ENCODE measurements at places on chromosomes 1 and 21.

DNA sequence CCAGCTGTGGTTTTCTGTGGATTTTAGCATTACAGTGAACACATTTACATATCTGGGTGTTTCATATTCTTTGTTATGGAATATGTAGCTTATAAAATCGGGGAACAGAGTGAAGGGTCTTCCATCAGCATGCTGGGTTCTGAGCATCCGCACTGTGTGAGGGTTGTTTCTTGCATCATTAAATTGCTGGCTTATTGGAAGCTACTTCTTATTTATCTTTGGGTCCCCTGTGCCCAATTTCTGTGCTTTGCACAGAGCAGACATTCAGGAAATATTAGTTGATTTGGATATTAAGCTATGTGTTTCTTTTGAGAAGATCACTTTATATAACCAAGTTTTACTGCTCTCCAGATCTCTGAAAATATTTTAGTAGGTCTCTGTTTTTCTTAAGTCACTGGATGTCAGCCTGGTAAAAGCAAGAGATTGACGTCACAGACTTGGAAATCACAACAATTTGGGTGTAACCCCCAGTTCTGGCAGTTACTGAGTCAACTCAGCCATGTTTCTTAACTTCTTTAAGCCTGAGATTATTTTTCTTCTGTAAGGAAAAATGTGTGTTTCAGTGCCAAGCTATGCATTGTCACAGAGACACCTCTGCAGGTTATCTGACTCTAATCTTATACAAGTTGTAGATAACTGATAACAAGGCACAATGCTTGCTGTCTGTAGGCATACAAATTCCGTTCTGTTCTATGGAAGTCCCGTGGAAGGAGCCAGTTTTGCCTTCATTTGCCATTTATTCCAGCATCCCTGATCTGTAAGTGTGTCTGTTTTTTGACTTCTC is 258.3 kb upstream of the KAZN start:
- DNase-seq, result no peak

- DNase-seq, result no peak
These were observed 63.3 kb downstream of the DHRS3 start for GRCh38 chr1:12554521-12555305.

DNA sequence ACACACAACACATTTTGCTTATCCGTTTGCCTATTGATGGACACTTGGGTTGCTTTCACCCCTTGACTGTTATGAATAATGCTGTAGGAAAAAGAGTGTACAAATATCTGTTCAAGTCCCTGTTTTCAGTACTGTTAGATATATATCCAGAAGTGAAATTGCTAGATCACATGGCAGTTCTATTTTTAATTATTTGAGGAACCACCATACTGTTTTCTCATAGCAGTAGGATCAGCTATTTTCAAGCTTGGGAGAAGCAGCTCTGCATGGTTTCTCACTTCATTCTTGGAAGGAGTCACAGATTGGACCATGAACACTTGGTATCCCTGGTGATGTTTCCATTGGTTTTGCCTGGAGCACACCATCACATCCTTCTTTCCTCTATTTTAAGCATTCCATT is 114.4 kb upstream of the ZP4 start:
- DNase-seq, result no peak

- DNase-seq, result no peak
These were observed 183.3 kb downstream of the AJAP1 start for GRCh38 chr1:4837752-4838151.

DNA sequence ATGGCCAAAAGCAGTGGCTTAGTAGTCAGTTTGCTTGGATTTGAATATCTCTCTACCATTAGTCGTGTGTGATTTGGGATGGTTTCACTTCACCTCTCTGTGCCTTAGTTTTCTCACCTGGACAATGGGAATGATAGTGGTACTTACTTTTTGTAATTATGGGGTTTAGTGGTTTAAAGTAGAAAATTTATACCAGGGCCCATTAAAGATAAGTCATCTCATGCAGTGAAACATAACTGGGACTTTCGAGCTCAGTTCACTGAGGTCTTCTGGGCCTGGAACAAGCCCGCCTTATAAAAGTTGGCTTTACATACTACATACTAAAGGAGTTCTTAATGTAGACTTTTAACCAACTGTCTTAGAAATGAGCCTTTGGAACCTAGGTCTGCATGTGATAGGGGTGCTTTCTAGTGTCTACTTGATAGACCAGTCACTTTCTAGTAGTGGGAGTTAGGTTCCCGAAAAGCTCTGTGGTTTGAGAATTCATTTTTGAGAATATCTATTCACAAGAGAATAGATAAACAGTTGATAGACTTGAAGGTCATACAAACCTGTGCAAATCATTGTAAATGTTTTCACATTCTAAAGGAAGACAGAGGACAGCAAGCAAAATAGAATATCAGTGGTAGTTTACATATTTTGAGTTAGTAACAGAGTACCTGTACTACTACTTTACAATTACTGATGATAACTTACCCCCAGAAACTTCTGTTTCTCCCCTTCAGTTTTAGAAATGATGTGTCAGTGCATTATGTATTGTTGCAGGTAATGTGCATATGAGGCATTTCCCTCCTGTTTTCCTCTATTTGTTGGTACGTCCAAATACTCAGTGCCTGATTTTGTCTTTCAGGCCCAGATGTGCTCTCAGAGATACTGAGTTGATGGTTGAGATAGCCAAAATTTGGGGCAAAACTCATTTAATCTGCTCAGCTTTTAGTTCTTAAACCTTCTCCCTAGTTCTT is 48.0 kb downstream of the DYRK1A start:
- no peak for DNase-seq

GRCh38 chr1:57916041-57916440 is 492.2 kb upstream of the DAB1 start:
- no peak for DNase-seq

DNA sequence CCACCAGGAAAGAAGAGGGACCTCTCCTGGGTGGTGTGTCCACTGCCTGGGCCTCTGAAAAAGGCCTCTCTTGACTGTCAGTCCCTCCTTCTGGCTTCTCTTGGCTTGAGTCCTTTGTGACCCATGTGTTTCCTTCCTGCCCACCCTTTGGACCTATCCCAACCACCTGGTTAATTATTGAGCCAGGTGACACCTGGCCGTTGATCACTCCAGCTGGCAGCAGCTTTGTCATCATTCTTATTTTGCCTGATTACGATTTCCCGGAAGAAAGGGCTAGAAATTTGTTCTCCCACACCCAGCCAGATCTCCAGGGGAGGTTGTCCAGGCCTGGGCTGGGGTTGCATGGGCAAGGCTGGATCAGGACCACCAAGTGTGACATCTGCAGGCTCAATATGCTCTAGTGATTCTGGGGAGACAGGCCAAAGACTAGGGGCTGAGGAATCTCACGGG is 24.8 kb downstream of the CSF1 start:
- DNase-seq, result no peak

- no peak for DNase-seq
These were observed 847.3 kb upstream of the ADAMTS5 start for GRCh38 chr21:27814226-27814625.

DNA sequence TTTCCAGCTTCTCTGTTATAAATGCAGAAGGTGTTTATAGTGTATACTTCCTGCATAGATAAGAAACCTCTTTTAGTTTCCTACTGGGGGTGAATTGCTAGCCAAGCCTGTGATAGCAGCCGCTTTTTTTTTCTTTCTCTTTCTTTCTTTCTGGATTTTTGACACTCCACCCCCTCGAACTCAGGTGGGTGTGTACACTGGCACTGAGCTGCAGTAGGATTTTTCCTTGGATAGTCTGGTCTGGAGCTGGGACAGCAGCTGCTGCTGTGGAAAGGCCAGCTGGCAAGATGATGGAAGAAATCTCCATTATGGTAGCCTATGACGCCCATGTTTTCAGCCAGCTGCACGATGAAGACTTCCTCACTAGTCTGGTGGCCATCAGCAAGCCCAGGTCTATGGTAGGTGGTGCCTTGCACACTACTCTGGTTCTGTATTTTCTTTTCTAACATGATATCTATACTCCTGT is 122.5 kb upstream of the CACYBP start:
- DNase-seq, result no peak

GRCh38 chr1:156148216-156148615 is 5.2 kb upstream of the SEMA4A start:
- DNase-seq, result no peak

- DNase-seq, result no peak
These were observed 125.9 kb downstream of the ATP5PO start for GRCh38 chr21:33789697-33790096.

GRCh38 chr1:61450454-61450853 is 274.5 kb downstream of the TM2D1 start:
- no peak for DNase-seq

- DNase-seq, result no peak
These were observed 3.6 kb downstream of the FAM89A start for GRCh38 chr1:231036416-231036815.

- no peak for DNase-seq
These were observed 39.1 kb downstream of the IFI44 start for GRCh38 chr1:78688697-78689096.

GRCh38 chr1:110736900-110737605 is 62.3 kb upstream of the KCNA3 start:
- DNase-seq, result no peak

GRCh38 chr21:42193131-42193671 is 25.7 kb upstream of the ABCG1 start:
- DNase-seq, result peak; percentile 23

DNA sequence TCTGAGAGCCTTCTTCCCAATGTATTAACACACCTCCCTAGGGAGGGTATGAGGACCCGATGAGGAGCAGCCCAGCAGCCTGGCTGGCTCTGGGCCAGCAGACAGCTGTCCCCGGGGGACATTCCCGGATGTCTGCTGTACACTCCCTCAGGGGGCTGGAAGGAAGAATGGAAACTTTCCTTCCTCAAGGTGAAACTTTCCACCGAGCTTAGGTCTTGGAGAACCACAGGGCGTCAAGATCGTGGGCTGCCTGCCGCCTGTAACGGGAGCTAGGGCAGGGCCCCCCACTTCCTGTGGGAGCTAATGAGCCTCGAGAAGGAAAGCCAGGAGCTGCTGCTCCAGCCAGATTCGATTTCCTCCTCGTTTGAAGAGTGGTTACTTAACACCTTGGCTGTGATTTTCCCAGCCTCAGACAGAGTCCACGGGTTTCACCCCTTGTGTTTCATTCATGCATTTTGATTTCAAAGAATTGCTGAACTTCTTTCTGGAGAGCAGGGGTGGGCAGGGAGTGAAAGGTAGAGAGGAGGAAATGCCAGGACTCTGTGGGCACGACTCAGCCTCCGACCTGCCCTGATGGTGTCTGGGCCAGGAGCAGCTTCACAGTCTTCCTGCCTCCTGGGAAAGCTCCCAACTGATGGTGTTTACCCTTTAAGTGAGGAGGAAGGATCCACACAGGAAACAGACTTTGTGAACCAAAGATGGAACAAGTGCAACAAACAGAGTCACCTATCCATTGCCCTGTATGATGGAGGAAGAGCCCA is 29.7 kb downstream of the UBE2T start:
- no peak for DNase-seq

DNA sequence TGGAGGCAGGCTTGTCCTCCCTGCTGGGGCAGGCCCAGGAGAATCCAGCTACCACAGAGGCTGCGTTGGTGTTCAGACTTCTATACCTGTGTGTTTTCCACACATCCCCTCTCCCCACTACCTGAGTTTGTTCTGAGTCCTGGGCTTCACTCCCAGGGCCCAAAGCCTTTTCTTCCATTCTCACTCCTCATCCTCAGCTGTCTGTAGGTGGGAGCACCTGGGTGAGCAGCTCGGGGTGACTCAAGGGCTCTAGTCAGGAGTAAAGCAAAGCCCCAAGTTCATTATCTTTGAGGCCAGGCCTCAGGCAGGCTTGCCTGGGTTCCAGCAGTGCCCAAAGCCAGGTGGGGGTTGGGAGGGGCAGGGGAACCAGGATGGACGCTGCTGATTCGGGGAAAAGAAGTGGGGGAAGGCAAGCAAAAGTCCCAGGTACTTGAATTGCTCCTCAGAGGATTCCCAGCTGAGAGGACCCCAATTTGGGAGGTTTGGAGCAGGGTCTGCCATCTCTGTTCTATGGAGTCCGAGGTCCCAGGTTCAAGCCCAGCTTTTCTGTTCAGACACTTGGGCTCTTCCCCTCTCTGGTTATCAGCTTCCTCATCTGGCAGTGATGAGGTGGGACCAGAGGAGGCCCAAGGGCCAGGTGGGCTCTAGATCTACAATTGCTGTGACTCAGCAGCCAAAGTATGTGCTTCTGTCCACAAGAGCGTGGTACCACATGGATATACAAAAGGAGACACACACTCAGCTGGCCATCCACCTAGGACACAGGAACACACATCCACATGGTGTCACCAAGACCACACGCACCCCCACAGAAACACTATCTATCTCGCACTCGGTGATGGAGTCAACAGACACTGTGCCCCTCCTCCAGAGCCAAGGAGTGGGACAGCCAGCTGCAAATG is 5.8 kb upstream of the PTPN7 start:
- no peak for DNase-seq

DNA sequence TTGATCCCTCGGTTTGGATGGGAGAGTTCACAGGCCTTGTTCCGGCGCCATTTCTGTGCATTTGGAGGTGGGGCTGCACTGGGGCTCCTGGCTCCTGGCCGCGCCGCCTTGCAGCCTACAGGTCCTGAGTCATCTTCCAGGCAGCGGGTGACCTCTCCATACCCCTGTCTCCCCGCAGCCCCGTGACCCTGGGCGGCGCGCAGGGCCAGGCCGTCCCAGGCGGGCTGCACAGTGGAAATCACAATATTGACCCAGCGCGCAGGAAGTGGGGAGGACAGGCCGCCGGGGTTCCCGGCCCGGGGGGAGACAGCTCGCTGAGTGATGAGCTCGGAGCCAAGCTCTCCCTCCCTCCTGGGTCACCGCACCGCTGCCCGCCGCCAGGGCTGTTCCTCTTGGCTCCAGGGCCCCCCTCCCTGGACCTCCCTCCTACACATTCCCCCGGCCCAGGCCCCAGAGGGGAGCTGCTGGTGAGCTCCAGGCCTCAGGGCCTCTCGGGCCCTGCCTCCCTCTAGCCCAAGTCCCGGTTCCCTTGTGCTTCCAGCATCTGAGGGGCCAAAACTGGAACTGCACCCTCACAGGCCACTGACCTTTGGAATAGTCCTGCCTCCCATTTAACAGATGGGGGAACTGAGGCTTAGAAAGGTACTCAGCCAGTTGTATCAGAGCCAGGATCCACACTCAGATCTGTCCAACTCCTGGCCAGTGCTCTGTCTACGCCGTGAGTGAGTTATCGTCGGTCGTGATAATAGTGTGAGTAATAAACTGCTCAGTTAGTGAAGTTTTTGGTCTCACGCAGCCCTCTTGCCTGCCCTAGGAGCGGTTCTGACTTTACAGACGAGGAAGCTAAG is 142.9 kb upstream of the WNT4 start:
- no peak for DNase-seq

DNA sequence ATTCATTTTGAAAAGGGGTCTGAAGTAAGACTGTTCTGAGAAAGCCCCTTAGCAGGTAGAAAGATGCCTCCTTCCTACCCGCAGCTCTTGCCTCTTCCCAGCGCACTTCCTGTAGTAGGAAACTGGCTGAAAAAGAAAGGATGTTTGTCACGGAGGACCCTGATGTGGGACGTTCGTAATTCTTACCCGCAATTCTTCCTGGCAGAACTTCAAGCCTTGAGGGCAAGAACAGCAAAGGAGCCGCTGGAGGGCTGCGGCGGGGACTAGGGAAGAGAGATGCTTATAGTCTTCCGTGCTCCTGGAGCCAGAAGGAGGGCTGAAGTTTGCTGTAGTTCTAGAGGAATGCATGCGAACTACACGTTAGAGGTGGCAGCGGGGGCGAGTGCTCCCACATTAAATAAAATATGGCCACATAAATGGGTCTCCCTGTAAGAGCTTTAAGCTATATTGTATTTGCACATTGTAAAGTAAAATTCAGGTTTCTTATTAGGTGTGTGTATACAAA is 6.3 kb downstream of the C1orf53 start:
- DNase-seq, result no peak

- DNase-seq, result no peak
These were observed 392.4 kb downstream of the RPS6KC1 start for GRCh38 chr1:213443415-213443814.

GRCh38 chr1:157700305-157700704 is 264 bp downstream of the FCRL3 start:
- DNase-seq, result no peak
